ENCODE measurements at places on chromosomes 2 and 18. TPM values are rescaled to one million over a fixed set of nuclear protein-coding genes. Genes with fewer than 3 reads are reported as not detected.
A peak's percentile ranks its signal among the peaks of the same experiment; 100 is the strongest.

Gene DSG3
- under 0.01 TPM for total RNA-seq

Gene SCN3A
- total RNA-seq = 1.9 TPM

Gene DPYSL5
- not detected for total RNA-seq

- H3K27ac ChIP-seq = peak overlapping the region; percentile 88
- DNase-seq = no peak
- H3K36me3 ChIP-seq = no peaks in the 10 kb centered on the region
- no peak overlapping the region for H3K4me3 ChIP-seq
- no peaks in the 10 kb centered on the region for H3K27me3 ChIP-seq
These were observed 93.5 kb downstream of the TNS1 start for GRCh38 chr2:217909156-217909820.

DNA sequence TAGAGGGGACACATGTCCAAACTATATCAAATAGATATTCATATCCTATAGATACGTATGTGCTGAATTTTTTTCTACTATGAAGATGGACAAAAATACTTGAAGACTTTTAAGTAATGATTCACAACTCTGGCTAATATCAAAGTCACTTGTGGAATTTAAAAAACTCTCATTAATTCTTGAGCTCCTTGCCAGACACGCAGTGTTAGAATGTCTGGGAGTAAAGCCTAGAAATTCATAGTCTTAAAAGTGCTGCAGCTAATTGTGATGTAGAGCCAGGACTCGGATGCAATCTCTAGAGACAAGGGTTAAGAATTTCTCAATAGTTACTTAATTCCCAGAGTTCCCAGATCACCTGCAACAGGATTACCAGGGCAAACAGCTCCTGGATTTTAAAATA lies 107.4 kb downstream of the ARL6IP6 start:
- DNase-seq = no peak
- no peaks in the 10 kb centered on the region for H3K36me3 ChIP-seq
- H3K27ac ChIP-seq = peak overlapping the region; percentile 2
- no peaks in the 10 kb centered on the region for H3K27me3 ChIP-seq
